ENCODE measurements at places on chromosomes 13 and 19. TPM values are rescaled to one million over a fixed set of nuclear protein-coding genes. Genes with fewer than 3 reads are reported as not detected.

- H3K4me1 ChIP-seq, result no peaks in the 10 kb centered on the region
- no peak for DNase-seq
- no peak overlapping the region for H3K27ac ChIP-seq
- no peaks in the 10 kb centered on the region for H3K36me3 ChIP-seq
- H3K4me3 ChIP-seq, result no peak overlapping the region
Observed at GRCh38 chr13:77583581-77583980, 48.1 kb downstream of the SCEL start.

GRCh38 chr13:89061821-89062220, 1390.7 kb downstream of the SLITRK5 start:
- H3K4me3 ChIP-seq, result no peak overlapping the region
- H3K27me3 ChIP-seq, result no peaks in the 10 kb centered on the region

GRCh38 chr13:77760893-77761292, 63.4 kb downstream of the SLAIN1 start:
- DNase-seq, result no peak
- H3K4me3 ChIP-seq, result no peak overlapping the region
- H3K27me3 ChIP-seq, result no peaks in the 10 kb centered on the region
- no peaks in the 10 kb centered on the region for H3K4me1 ChIP-seq

GRCh38 chr13:110307767-110308655, 927 bp downstream of the COL4A2 start:
- DNase-seq, result peak; percentile 59
- peak overlapping the region; percentile 84 for H3K4me3 ChIP-seq
- peaks cover 34% of the 10 kb centered on the region for H3K4me1 ChIP-seq
- no peaks in the 10 kb centered on the region for H3K27me3 ChIP-seq
- H3K36me3 ChIP-seq, result peaks cover 39% of the 10 kb centered on the region

GRCh38 chr13:95573221-95573620, 20.7 kb downstream of the CLDN10 start:
- H3K4me1 ChIP-seq, result no peaks in the 10 kb centered on the region
- peaks cover 3% of the 10 kb centered on the region for H3K36me3 ChIP-seq
- peak; percentile 11 for DNase-seq
- no peak overlapping the region for H3K27ac ChIP-seq
- H3K27me3 ChIP-seq, result 0 out of 2 replicates have a peak, but pooled peaks cover 2% of the 10 kb centered on the region

- H3K36me3 ChIP-seq, result no peaks in the 10 kb centered on the region
- no peaks in the 10 kb centered on the region for H3K27me3 ChIP-seq
- DNase-seq, result no peak
- H3K4me1 ChIP-seq, result no peaks in the 10 kb centered on the region
Observed at GRCh38 chr13:28958441-28958840, 138.3 kb downstream of the MTUS2 start.

DNA sequence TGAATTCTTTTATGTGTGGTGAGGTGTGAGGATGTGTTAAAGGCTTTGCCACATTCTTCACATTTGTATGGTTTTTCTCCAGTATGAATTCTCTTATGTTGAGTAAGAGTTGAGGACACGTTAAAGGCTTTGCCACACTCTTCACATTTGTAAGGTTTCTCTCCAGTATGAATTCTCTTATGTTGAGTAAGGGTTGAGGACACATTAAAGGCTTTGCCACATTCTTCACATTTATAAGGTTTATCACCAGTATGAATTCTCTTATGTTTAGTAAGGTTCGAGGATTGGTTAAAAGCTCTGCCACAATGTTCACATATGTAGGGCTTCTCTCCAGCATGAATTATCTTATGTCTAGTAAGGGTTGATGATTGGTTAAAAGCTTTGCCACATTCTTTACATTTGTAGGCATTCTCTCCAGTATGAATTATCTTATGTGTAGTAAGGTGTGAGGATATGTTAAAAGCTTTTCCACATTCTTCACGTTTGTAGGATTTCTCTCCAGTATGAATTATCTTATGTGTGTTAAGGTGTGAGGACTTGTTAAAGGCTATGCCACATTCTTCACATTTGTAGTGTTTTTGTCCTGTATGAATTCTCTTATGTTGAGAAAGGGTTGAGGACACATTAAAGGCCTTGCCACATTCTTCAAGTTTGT, 27.1 kb downstream of the ZNF724 start:
- H3K4me1 ChIP-seq, result no peaks in the 10 kb centered on the region
- no peak overlapping the region for H3K27ac ChIP-seq
- H3K27me3 ChIP-seq, result no peaks in the 10 kb centered on the region

DNA sequence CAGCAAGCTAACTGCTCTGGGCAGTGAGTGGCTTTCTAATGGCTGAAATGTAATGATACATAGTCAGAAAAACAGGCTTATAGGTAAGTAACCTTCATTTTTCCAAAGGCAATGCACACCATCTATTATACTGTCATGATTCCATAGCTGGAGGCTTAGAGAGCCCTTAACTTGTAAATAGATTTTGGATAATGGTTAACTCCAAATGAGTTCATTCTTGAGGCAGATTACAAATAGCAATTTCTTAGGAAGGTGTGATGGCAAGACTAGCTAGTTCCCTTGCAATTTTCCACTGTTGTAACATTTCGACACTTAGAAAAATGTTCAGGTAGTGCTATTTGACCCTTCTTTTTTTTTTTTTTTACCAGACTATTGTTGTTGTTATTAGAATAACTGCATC, 789.8 kb upstream of the PCDH9 start:
- H3K36me3 ChIP-seq, result no peaks in the 10 kb centered on the region
- no peak for DNase-seq
- H3K27me3 ChIP-seq, result no peaks in the 10 kb centered on the region
- H3K27ac ChIP-seq, result no peak overlapping the region

DNA sequence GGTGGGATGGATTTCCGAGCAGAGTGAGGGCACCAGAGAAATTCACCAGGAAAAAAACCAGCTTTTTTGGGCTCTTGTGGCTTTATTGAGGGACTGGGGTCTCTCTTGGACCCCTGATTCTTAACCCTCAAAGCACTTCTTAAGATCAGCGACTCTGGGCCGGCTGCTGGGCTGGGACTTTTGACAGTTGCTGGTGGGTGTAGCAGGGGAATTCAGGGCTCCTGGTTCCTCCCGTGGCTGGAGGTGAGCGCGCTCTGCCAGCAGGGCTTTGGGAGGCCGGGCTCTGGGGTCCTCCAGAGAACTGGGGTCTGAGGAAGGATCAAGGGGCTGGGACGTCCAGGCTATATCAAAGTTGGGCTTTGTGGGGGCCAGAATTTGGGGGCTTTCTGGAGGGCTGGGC, 3.3 kb downstream of the CRB3 start:
- peaks cover 29% of the 10 kb centered on the region for H3K27me3 ChIP-seq
- H3K36me3 ChIP-seq, result no peaks in the 10 kb centered on the region
- no peak overlapping the region for H3K4me3 ChIP-seq

DNA sequence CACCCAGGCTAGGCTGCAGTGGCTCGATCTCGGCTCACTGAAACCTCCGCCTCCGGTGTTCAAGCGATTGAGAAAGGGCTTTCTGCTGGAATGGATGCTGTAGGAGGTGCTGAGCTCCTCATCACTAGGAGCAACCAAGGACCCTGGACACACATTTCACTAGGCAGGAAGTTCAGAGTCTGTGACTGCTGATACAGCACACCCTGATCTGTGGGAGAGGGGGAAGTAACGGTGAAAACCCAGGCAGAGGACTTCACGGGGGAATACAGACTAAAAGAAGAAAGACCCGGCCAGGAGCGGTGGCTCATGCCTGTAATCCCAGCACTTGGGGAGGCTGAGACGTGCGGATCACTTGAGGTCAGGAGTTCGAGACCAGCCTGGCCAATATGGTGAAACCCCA, 11.9 kb upstream of the NOTCH3 start:
- no peaks in the 10 kb centered on the region for H3K27me3 ChIP-seq
- no peaks in the 10 kb centered on the region for H3K36me3 ChIP-seq
- H3K27ac ChIP-seq, result no peak overlapping the region
- no peaks in the 10 kb centered on the region for H3K4me1 ChIP-seq

DNA sequence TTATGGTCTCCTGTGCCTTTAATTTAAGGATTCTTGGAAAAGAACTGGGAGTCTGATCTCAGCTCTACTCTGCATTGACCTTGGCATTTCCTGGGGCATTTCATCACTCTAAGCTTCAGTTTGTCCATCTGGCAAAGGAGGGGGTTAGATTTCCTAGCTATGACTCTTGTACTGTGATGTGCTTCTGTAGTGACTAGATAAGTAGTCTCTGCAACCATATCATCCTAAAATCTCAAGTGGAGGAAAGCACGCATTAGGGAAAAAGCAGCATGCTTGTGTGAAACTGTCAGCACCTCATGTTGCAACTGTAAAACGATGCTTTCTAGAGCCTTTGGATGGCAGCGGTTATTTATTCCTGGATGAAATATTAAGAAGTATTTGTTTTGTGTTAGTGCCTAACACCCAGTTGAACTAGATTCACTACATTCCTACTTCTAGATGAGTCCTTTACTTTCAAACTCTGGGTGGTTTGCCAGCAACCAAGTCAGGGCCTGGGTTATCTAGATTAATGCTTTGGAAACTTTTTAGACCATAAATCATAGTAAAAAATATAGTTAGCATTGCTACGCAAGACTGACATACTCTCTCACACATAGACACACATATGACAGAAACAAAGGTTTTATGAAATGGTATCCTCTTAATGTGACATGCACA, 6.8 kb downstream of the WDFY2 start:
- H3K36me3 ChIP-seq, result no peaks in the 10 kb centered on the region
- peak; percentile 90 for DNase-seq
- peak overlapping the region; percentile 80 for H3K27ac ChIP-seq

GRCh38 chr19:46427518-46428045, 1.2 kb downstream of the PNMA8C start:
- H3K36me3 ChIP-seq, result no peaks in the 10 kb centered on the region
- H3K4me3 ChIP-seq, result no peak overlapping the region
- 0 out of 2 replicates have a peak, but pooled peaks cover 1% of the 10 kb centered on the region for H3K4me1 ChIP-seq

The EBI3 gene
- total RNA-seq, result 0.36 TPM

The ZNF541 gene
- not detected for total RNA-seq

The ZSCAN4 gene
- total RNA-seq, result not detected

The LSM14A gene
- 49.4 TPM for total RNA-seq

The NLRP5 gene
- total RNA-seq, result not detected

The ZIC2 gene
- total RNA-seq, result not detected

The HIPK4 gene
- 0.28 TPM for total RNA-seq

The CD22 gene
- total RNA-seq, result 0.18 TPM

The IGFL1 gene
- not detected for total RNA-seq

The TNNI3 gene
- not detected for total RNA-seq

The PGLYRP1 gene
- not detected for total RNA-seq

The ELSPBP1 gene
- total RNA-seq, result not detected

The SEMA6B gene
- total RNA-seq, result 0.18 TPM

The CASP14 gene
- total RNA-seq, result not detected

The B3GNT8 gene
- total RNA-seq, result under 0.01 TPM

The IFNL1 gene
- total RNA-seq, result not detected

The ZNF491 gene
- 4.2 TPM for total RNA-seq

The SIGLECL1 gene
- not detected for total RNA-seq
